ENCODE measurements at places on chromosomes 1 and 21.
A peak's percentile ranks its signal among the peaks of the same experiment; 100 is the strongest.

DNA sequence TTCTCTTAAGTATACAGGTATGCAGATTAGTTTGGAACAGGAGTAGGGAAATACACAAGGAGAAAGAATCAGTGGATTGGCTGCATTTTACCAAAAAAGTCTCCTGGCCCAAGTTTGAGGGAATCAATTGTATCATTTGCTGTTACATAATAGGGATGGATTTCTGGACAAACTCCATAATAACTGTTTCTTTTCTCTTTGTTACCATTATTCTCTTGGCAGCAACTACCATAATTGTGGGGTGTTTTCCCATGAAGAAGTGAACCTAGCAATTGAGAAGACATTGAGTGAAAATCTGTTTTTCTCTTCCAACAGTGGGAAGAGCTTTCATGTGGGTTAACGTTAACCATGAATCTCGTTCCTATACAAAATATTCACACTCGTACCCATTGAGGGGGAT lies 46.4 kb upstream of the DPT start:
- DNase-seq: no peak

GRCh38 chr1:164628772-164629171 lies 69.8 kb downstream of the PBX1 start:
- DNase-seq: no peak

GRCh38 chr1:87129606-87130005 lies 199.1 kb upstream of the LMO4 start:
- DNase-seq: no peak

DNA sequence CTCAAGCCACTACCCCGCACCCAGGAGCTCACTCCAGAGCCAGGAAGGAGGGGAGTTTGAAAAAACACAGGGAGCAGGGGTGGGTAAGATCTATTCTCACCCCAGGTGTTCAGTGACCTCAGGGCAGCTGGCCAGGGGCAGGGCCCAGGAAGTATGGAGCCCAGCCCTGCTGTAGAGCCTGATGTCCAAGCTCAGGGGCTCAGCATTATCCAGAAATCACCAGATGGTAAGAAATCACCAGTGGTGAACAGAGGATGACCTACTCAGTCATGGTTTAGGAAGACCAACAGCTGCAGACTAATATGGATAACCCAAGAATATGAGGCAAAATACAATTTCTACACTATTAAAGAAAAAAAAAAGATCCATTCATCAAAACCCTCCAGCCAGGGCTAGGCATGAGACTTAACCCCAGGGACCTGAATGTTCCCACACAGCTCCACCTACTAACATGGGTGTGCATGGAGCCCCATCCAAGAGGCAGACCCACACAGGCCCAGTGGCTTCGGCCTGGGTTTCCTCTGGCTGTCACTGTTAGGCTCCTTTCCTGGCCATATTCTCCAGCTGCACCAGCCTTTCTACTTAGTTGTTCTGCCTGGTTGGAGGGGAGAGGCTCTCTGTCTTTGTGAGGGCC lies 67.6 kb downstream of the KCNN3 start:
- DNase-seq: no peak

- DNase-seq: no peak
Measured at GRCh38 chr1:31032266-31032665, 33.3 kb downstream of the PUM1 start.

- no peak for DNase-seq
Measured at GRCh38 chr1:156430303-156430702, 61.3 kb downstream of the RHBG start.

DNA sequence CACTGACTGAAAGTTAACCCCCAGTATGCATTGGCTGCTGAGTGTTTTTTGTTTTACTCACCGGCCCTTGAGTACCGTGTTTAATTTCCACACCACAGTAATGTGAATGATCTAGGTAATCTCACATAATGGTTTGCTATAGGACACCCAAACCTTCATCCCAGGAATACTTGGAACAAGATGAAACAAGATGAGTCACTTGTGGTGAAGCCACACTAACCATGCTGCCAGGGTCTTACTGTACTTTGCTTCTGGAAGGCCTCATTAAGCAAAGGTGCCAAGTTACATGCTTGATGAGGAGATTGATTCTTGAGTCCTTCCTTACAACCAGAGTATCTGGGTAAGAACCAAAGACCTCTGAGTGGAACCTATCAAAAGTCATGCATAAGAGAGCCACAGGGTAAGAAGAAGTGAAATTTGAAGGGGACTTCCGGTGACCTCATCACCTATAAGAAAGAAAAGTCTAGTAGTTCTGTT lies 163.3 kb downstream of the NRIP1 start:
- DNase-seq: no peak

DNA sequence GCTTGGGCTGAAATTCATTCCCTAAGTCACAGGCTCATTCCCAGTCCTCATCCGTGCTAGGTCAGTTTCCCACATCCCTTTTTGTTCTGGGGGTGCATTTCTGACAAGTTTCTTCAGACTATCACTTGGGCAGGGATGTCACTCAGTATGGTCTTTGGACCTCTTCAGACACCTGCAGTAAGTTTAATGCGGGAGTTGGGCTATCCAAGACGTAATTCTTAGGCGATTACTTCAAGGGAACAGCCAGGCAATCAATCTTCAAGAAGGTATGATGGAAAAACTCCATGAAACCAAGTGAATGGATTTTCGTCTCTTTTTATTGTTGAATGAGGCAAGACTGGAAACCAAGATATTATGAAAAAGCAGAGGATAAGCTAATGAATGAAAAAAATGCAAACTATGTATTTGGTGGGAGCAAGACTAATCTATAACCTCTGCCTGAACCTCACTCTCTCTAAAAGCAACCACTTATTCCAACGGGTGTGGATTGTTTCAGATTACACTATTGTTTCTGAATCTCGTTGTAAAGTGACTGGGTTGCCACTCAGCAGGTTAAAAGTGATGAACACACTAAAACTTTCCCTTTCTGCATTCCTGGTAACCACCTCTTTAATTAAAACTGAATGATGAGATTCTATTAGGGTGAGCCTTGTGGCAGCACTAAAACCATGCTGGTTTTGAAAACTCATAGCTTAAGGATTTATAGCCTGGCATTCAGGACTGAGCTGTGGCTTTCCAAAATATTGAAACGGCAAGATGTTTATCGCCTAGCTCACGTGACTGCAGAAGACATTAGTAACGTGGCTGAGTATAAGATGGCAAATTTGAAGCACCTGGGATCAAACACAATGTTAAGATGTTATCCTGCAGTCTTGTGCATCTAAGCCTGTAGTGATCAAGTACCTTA lies 1.1 kb downstream of the RASAL2 start:
- no peak for DNase-seq

DNA sequence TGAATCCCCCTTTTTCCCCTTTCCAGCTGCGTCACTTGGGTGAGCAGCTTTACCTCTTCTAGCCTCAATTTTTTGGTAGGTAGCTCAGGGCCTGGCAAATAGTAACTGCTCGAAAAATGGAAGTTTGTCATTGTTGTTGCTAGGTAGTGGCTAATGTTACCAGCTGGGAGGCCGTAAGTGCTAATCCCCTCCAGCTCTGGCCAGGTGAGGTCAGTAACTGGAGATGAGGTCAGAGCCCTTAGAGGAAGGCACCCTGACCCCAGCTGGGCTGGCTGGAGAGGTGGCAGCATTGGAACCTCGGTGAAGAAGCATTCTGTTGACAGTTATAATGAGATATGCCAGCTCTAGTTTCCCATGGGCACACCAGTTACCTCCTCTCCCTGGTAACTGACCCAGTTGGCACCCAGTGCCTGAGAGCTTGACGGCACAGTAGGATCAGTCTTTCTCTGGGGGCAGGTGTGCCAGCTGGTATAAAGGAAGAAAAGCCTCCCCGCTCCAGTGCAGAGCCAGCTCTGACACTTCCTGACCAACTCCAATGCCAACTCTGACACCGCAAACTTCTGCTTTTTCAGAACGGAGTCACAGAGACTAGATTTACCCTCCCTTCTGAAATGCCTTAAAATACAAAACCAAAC lies 35.0 kb upstream of the SLC2A1 start:
- DNase-seq: no peak

GRCh38 chr1:219965285-219966070 lies 37.1 kb upstream of the SLC30A10 start:
- no peak for DNase-seq

- DNase-seq: no peak
Measured at GRCh38 chr1:22123071-22123390, 19.9 kb downstream of the WNT4 start.

DNA sequence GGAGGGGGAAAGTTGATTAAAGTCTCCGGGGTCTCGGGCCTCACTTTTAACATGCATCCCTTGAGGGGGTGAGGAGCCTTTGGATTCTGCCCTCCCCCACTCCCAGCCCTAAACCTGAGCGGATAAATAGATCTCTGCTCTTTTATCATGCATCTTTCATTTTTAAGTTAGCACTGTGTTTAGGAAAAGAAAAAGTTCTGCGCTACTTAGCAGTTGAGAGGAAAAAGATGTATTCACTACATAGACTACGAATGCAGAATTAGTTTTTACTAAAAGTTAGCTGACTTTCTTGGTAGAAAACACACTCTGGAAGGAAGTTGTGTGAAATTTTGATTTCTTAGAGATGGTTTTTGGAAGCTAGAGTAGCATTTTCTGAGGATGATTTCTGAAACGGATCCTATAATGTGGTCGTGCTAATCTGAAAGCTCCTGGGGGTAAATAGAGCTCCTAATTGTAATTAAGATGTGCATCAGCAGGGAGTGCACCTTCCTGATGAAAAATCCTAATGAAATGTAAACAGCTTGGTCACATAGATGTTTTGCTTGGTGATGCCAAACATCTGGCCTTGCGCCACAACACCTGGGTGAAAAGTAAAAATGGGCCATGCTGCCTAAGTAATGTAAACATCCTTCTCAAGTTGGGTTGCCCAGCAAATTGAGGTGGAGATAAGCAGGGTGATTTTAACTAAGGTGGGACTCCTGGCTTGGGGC lies 1.8 kb downstream of the ROR1 start:
- DNase-seq: no peak

DNA sequence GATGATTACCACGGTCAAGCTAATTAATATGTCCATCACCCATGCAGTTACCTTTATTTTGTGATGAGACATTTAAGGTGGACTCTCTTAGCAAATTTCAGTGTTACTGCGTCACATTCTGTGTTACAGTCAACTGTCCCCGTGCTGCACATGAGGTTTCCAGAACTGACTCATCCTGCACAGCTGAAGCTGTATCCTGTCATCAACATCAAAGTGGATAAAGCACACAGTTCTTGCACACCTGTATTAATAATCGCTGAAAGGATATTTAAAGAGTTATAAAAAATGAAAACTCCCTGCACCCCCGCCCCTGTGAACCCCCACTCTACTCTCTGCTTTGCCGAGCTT lies 3.4 kb upstream of the KRTAP10-5 start:
- DNase-seq: peak; percentile 9

- DNase-seq: no peak
Measured at GRCh38 chr1:171807556-171807955, 26.1 kb downstream of the METTL13 start.
